Smooth muscle cell of trachea (primary cell): ENCODE measurements at places on chromosomes 16 and 17. TPM values are rescaled to one million over a fixed set of nuclear protein-coding genes. Genes with fewer than 3 reads are reported as not detected.

The TBC1D3E gene
- total RNA-seq = not detected in 2 replicates

The CTRB2 gene
- total RNA-seq = not detected in 2 replicates

The TANC2 gene
- total RNA-seq = 30.1 and 46.0 TPM in 2 replicates

The ZNF597 gene
- total RNA-seq = 1.3 and 2.0 TPM in 2 replicates

The MYO1C gene
- 201 and 218 TPM in 2 replicates for total RNA-seq

The LITAFD gene
- not detected in 2 replicates for total RNA-seq

The TBC1D3H gene
- not detected in 2 replicates for total RNA-seq

The CLEC19A gene
- total RNA-seq = not detected in 2 replicates

The WDR81 gene
- total RNA-seq = 29.4 and 63.8 TPM in 2 replicates

The ZNF213 gene
- total RNA-seq = 9.0 and 11.6 TPM in 2 replicates

The LRRC37B gene
- 11.9 and 18.2 TPM in 2 replicates for total RNA-seq

The HLF gene
- total RNA-seq = under 0.01 and 0.17 TPM in 2 replicates

The PPY gene
- total RNA-seq = not detected in 2 replicates

The RNF227 gene
- 2.8 and 4.6 TPM in 2 replicates for total RNA-seq
